ENCODE measurements at places on chromosomes 1 and 21. TPM values are rescaled to one million over a fixed set of nuclear protein-coding genes. Genes with fewer than 3 reads are reported as not detected.
A peak's percentile ranks its signal among the peaks of the same experiment; 100 is the strongest.

The OR6N1 gene
- total RNA-seq: not detected

The LRRC71 gene
- total RNA-seq: 0.11 TPM

The OR2T33 gene
- 0.18 TPM for total RNA-seq

The KCNK1 gene
- total RNA-seq: 34.7 TPM

The KCNJ9 gene
- total RNA-seq: not detected

The CAMK2N1 gene
- 51.2 TPM for total RNA-seq

The HTR6 gene
- not detected for total RNA-seq

GRCh38 chr21:31900121-31900895 lies 27.5 kb downstream of the HUNK start:
- H3K27me3 ChIP-seq: peaks cover 44% of the 10 kb centered on the region
- DNase-seq: no peak
- no peaks in the 10 kb centered on the region for H3K36me3 ChIP-seq
- H3K4me3 ChIP-seq: no peak overlapping the region
- no peak overlapping the region for H3K27ac ChIP-seq
- H3K4me1 ChIP-seq: no peaks in the 10 kb centered on the region

GRCh38 chr1:107196973-107197562 lies 56.2 kb downstream of the NTNG1 start:
- no peak overlapping the region for H3K4me3 ChIP-seq
- H3K36me3 ChIP-seq: no peaks in the 10 kb centered on the region
- no peaks in the 10 kb centered on the region for H3K4me1 ChIP-seq
- no peaks in the 10 kb centered on the region for H3K27me3 ChIP-seq
- peak; percentile 49 for DNase-seq

- no peaks in the 10 kb centered on the region for H3K27me3 ChIP-seq
- H3K4me1 ChIP-seq: peaks cover 33% of the 10 kb centered on the region
- no peak overlapping the region for H3K4me3 ChIP-seq
- H3K36me3 ChIP-seq: peaks cover 20% of the 10 kb centered on the region
Measured at GRCh38 chr1:38028105-38028591, 15.6 kb downstream of the UTP11 start.

DNA sequence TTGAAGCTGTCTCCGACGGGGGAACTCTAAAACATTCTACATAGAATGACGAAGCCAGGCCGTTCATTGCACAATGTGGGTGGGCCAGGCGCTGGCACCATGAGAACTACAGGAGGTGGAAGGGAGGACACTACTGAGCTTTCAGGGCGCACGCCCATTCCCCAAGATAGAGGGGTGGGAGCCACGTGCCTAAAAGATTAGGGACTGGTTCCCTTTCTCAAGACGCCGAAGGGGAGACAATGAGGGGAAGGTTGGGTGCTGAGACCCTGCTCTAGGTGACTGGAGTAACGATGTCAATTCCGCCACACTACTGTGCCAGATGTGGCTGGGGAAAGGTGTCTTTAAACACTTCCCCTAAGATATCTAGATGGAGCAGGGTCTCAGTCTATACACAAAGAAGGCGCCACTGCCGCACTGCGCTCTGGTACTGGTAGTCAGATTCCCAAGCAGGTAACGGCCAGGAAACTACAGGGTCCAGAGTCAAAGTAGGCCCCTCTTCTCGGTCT lies 782 bp downstream of the CSDE1 start:
- peak overlapping the region; percentile 89 for H3K4me3 ChIP-seq
- H3K27me3 ChIP-seq: no peaks in the 10 kb centered on the region
- DNase-seq: peak; percentile 37
- peaks cover 24% of the 10 kb centered on the region for H3K4me1 ChIP-seq
- H3K27ac ChIP-seq: peak overlapping the region; percentile 80
- H3K36me3 ChIP-seq: peaks cover 13% of the 10 kb centered on the region

GRCh38 chr1:170630977-170631376 lies 33.0 kb upstream of the PRRX1 start:
- H3K4me1 ChIP-seq: no peaks in the 10 kb centered on the region
- no peak overlapping the region for H3K27ac ChIP-seq
- H3K36me3 ChIP-seq: no peaks in the 10 kb centered on the region
- no peak overlapping the region for H3K4me3 ChIP-seq

DNA sequence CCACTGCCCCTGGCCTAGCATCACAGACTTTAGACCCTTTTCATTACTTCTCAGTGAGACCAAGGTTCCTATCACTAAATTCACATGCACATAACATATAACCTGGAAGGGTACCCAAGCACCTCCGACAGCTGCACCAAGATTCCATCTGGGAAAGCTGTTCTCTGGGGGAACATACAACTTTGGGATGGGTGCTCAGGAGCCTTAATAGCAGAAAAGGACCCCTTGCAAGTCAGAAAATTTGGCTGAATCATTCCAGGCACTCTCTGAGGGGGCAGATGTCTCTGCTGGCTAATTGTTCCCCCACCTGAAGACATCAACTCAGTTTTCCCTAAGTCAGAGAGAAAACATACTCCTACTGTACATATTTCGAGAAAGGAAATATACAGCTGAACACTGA lies 41.3 kb upstream of the PSEN2 start:
- no peak overlapping the region for H3K27ac ChIP-seq
- no peak for DNase-seq
- H3K36me3 ChIP-seq: no peaks in the 10 kb centered on the region
- H3K4me3 ChIP-seq: no peak overlapping the region
- H3K27me3 ChIP-seq: no peaks in the 10 kb centered on the region
- H3K4me1 ChIP-seq: peaks cover 15% of the 10 kb centered on the region

- H3K27me3 ChIP-seq: no peaks in the 10 kb centered on the region
- no peak overlapping the region for H3K4me3 ChIP-seq
- DNase-seq: no peak
- H3K36me3 ChIP-seq: no peaks in the 10 kb centered on the region
- H3K27ac ChIP-seq: no peak overlapping the region
Measured at GRCh38 chr1:205263580-205264190, 35.9 kb downstream of the TMCC2 start.

- H3K36me3 ChIP-seq: no peaks in the 10 kb centered on the region
- H3K4me3 ChIP-seq: no peak overlapping the region
- no peaks in the 10 kb centered on the region for H3K27me3 ChIP-seq
- no peaks in the 10 kb centered on the region for H3K4me1 ChIP-seq
- DNase-seq: no peak
Measured at GRCh38 chr1:247180581-247180980, 8.8 kb upstream of the ZNF124 start.

GRCh38 chr1:233114860-233115259 lies 164.4 kb downstream of the NTPCR start:
- no peaks in the 10 kb centered on the region for H3K27me3 ChIP-seq
- no peak for DNase-seq
- no peak overlapping the region for H3K4me3 ChIP-seq
- peaks cover 9% of the 10 kb centered on the region for H3K36me3 ChIP-seq
- peak overlapping the region; percentile 97 for H3K27ac ChIP-seq

DNA sequence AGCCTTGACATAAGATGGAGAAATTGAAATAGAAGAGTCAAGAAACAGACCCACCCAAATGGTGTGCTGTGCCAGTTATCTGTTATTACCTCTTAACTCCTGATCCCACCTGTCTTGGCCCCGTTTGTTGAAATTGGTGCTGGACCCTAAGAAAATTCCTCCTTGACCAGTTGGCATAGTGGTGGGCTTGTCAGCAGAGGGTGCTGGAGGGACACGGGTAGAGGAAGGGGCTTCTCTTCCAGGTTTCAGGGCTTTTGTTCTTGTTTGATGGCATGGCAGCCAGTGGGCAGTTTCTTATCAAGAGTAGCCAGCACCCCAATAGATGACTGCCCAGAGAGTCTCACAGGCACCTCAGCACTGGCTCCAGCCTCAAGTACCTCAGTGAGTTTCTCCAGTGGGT lies 51.6 kb downstream of the PCBP3 start:
- no peaks in the 10 kb centered on the region for H3K27me3 ChIP-seq
- no peak overlapping the region for H3K4me3 ChIP-seq
- H3K4me1 ChIP-seq: peaks cover 15% of the 10 kb centered on the region
- H3K36me3 ChIP-seq: no peaks in the 10 kb centered on the region
- DNase-seq: no peak
- no peak overlapping the region for H3K27ac ChIP-seq

DNA sequence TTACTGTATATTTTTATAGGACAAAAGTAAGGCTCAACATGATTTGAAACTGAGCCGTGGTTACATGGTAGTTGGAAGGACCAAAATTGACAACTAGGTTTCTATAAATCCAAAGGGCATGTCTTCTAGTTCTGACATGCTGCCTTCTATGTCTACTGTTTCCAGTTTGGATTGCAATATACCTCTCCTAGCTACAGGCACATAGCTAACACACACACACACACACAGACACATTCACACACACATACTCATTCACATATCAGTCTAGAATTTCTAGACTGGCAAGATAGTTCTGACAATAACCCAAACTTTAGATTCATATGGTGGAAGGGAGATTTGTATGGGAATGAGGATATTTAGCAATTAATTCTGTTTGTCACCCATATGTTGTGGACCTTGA lies 544.8 kb upstream of the CAMK1G start:
- peaks cover 35% of the 10 kb centered on the region for H3K4me1 ChIP-seq
- peak overlapping the region; percentile 8 for H3K4me3 ChIP-seq
- DNase-seq: peak; percentile 49
- no peaks in the 10 kb centered on the region for H3K27me3 ChIP-seq
- H3K27ac ChIP-seq: peak overlapping the region; percentile 86

- no peak for DNase-seq
- H3K27ac ChIP-seq: no peak overlapping the region
- no peaks in the 10 kb centered on the region for H3K36me3 ChIP-seq
Measured at GRCh38 chr1:234213658-234214128, 159.6 kb upstream of the COA6 start.

GRCh38 chr1:238177960-238178645 lies 287.4 kb upstream of the ZP4 start:
- no peak for DNase-seq
- H3K27me3 ChIP-seq: no peaks in the 10 kb centered on the region
- H3K4me3 ChIP-seq: no peak overlapping the region
- H3K27ac ChIP-seq: no peak overlapping the region

DNA sequence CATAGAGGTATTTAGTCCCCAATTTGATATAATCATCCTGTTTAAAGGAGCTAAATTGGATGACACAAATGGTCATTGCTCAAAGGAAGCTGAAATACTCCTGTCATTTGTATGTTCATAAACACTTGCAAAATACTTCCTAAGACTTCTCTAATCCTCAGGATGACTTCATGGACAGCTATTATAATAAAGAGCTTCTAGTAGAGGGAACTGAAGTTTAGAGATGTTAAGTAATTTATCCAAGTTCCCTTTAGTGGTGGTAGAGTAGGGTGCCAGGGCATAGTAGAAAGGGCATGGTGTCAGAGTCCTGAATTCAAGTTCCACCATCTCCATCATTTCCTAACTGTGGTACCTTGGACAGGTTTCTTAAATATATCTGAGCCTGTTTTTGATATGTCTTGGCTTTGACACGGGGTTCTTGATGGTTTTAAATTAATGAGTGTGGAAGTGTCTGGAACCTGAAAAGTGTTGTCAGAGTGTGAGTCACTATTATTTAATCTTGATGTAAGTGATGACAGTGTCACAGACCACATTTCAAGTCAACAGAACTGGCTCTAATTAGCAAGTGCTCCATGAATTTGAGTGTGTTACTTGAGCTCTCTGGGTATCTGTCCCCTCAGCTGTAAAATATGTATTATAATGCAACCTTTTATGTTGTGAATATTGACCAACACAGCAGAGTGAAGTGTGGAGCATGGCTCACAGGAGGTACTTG lies 12.1 kb upstream of the GBP6 start:
- H3K4me1 ChIP-seq: 0 out of 2 replicates have a peak, but pooled peaks cover under 1% of the 10 kb centered on the region
- DNase-seq: no peak
- no peaks in the 10 kb centered on the region for H3K36me3 ChIP-seq
- no peak overlapping the region for H3K4me3 ChIP-seq

GRCh38 chr1:209048941-209049669 lies 534.4 kb upstream of the CAMK1G start:
- H3K27ac ChIP-seq: no peak overlapping the region
- no peak overlapping the region for H3K4me3 ChIP-seq
- H3K36me3 ChIP-seq: no peaks in the 10 kb centered on the region
- peak; percentile 12 for DNase-seq
- peaks cover 14% of the 10 kb centered on the region for H3K4me1 ChIP-seq

Measured in PC-3 (cell line).